D721Med (cell line): ENCODE measurements at places on chromosomes 4 and X.

DNA sequence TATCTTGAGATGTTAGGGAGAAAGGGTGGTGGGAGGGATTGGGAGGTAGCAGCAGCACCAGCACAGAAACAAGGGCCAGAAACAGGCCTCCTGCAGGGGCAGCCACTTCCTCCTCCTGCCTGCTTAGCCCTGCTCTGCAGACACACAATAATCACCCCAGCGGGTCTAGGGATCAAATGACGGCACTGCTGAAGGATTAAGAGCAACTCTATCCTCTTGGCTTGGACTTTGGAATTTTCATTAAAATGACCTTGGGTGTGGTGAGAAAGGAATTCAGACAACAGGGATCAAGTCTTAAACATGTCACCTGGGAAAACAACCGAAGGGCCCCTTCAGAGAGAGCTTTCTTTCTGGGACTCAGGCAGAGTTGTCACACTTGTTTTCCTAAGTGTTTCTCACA is 353.4 kb downstream of the SPRY1 start:
- DNase-seq, result no peak

DNA sequence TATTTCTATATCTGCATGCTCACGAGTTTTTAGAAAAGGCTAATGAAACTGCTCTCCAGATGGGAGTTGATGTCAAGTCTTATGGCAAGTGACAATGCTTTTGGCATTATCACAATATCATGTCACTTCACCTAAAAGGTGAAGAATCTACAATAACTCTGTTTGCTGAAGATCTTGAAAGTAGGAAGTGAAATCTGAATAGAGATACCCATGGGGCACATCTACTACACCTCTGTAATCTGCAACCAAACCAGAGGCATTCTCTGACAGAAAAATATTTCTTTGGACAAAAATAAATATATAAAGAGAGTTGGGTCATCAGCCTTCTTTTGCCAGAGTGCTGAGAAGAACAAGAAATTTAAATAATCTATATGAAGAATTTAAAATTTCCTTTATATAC is 3.9 kb upstream of the VAMP7 start:
- no peak for DNase-seq

DNA sequence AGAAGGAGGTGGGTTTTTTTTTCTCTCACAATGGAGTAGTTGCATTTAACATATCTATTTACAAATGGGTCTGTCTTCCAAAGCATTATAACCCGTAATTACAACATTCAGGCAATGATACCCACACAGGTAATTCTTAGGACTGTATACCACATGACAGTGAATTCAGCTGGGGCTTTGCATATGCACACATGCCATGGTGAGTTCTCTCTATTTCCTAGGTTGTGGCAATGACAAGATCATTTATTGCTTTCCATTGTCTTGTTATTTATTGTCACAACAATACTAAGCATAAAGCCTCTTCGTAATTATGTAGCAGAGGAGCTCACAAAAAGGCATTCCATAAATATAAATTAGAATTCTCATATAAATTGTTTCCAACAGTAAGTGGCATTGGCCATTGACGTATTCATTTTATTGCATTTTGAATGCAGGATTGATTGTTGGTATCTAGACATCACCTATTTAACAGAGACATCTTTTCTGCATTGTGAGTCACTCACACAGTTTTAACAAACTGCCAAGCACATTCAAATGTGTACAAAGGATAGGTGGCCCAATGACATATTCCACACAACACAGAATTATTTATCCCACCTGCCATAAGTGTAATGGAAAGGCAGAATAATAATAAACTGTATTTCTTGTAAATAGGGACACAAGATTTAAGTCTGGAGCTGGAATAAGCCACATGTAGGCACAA is 390.7 kb upstream of the GALNT7 start:
- no peak for DNase-seq

- DNase-seq, result no peak
Observed at GRCh38 chrX:65516756-65517155, 17.8 kb downstream of the LAS1L start.

DNA sequence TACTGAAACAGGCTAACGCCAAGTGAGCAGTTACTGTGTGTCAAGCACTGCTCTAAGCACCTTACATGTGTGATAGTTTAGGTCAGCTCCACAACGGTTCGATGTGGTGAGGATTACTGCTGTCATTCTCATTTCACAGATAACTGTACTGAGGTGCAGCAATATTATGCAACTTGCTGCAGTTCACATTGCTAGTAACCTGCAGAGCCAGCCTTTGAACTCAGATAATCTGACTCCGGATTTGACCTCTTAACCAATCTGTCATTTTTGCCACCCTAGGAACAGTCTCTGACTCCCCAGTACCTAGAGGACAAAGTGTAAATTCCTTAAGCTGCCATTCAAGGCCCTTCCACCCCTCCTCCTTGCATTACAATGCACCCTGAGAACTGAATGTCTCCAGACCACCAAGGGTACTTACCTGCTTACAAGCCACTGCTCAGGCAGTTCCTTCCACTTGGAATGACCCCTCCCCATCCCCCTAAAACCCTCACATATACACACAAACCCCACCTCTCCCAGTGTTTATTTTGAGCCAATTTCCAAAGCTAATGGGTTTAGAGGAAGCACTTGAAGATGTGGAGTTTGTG is 24.9 kb downstream of the EFNB1 start:
- no peak for DNase-seq
